Activated CD4-positive, alpha-beta T cell treated with anti-CD3 and anti-CD28 coated beads, Interleukin-2, amount 50 U/mL, for 4 hours (primary cell): ENCODE measurements at places on chromosomes 16 and 17.
A peak's percentile ranks its signal among the peaks of the same experiment; 100 is the strongest.

DNA sequence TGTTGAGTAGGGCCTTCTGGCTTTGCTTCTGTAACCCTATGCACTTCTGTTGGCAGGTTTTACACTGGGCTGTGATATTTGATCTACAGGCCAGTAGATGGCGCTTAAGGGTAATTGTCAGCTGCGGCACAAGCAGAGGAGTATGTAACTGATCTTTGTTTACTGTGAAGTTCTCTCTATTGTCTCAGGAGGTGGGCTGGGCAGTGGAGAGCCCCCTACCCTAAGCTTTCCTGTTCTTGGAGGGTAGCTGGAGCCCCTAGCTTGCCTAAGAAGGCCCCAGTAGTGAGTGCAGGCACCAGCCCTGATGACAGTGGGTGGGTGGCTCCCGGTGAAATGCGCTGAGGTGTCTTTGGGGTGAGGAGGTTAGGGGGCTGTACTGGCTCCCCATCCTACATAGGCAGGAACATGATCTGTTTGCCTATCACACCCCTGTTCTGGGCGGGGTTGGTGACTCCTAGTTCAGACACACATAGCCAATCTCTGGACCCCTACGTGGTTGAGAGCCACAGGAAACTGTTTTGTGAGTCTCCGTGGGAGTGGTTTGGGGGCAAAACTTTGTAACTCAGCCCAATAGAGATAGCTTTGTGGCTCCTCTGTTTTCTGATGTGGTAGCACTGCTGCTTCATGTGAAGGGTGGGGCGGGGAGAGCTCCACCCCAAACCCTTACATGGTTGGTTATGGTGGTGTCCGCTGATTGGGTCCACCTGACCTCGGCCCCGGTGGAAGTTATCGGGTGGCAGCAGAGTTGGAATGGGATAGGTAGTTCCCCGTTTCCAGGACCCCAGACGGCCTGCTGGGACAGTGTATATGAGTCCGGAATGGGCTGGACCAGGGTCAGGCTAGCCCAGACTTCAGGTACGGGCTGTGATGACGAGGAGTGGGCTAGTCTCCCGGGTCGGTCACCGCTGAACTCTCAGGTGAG, 60.4 kb downstream of the SLFN11 start:
- peak; percentile 64 for DNase-seq

DNA sequence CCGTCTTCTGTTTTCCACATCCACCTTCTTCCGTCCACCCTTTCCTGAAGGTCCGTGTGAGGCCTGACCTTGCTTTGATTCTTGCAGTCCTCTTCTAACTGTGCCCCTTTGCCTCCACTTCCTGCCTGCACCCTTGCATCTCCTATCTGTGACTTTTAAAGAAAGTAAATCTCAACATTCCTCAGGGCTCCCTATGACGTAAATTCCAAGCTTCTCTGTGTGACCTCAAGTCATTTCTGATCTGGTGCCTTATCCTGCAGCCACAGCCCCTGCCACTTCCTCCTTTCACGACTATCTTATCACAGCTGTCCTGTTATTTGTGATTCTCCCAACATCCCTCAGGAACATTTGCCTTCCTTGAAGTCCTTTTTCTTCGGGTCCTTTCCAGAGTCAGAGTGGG, 520.5 kb downstream of the CDH13 start:
- DNase-seq = no peak

GRCh38 chr17:59346876-59347407, 15.5 kb downstream of the YPEL2 start:
- DNase-seq = no peak

- no peak for DNase-seq
Measured at GRCh38 chr16:12323007-12323758, 346.6 kb downstream of the SNX29 start.

DNA sequence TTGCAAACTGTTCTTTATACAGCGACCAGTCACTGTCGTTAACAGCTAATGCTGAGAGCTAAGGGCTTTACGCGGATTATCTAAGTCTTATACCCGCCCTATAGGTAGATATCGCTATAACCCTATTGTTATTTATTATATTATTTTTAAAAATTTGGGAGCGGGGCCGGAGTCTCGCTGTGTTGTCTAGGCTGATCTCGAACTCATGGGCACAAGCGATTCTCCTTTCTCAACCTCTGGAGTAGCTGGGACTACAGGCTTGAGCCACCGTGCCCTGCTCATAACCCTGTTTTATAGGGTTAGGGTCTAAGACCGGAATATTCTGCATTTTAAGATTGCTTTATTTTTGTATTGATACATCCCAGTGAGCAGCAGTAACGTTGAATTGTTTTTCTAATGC, 24.7 kb downstream of the DEF8 start:
- no peak for DNase-seq

GRCh38 chr16:89795676-89796075, 20.8 kb downstream of the FANCA start:
- DNase-seq = no peak

DNA sequence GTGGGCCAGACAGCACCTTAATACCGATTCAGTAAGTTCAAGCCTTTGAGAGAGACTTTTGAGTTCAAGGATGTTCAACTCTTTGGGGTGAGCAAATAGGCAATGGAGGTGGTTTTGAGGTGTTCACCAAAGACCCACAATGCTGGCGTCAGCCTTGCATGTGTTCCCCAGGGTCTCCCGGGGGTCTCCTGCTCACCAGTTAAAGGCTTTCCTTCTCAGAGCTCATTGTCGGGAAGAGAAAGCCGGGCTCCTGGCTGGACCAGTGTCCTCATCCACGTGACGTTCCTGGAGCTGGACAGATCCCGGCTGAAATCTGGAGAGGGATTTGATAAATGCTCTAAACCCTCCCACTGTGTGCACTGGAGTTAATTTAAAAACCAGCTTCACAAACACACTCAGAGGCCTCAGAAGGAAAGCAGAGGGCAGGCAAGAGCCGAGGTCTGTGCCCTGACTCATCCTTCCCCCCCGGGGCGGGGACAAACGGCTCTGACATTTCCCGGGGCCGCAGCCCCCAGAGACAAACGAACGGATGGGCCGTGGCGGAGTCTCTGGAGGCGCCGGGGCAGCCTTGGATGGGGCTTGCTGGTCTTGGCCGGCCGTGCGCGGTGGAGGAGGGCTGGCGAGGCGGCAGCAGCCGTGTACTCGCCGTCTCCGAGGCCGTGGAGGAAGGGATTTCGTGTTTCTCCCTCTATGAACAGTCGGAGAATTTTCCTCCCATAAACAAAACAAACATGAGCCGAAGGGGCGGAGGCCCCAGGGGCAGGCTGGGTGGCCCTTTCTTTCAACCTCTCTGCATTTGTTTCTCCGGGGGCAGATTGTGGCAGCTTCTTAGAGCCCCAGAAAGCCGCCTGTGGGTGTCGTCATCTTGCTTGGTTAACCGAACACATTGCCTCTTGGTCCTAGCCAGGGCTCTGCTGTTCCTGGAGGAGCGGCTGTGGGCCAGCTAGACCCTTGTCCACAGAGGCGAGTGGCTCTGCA, 94.2 kb downstream of the NTN1 start:
- DNase-seq = peak; percentile 11

DNA sequence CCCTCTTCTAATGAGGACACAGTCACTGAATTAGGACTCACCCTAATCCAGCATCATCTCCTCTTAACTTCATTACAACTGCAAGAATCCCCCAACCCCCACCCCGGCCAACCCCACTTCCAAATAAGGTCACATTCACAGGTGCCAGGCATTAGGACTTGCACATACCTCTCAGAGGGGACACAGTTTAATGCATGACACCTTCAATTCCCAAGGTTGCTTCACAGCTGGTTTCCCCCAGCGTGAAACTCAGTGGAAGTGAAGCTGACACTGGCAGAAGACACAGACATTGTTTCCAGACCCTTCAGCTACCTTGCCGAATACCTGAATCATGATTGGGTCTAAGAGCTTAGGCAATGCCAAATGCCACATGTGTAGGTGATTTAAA, 217.0 kb upstream of the DYNLRB2 start:
- DNase-seq = no peak

GRCh38 chr16:69088684-69089083, 16.8 kb upstream of the HAS3 start:
- no peak for DNase-seq
